K562 (cell line): ENCODE measurements at places on chromosomes 13 and 19.
A peak's percentile ranks its signal among the peaks of the same experiment; 100 is the strongest.

DNA sequence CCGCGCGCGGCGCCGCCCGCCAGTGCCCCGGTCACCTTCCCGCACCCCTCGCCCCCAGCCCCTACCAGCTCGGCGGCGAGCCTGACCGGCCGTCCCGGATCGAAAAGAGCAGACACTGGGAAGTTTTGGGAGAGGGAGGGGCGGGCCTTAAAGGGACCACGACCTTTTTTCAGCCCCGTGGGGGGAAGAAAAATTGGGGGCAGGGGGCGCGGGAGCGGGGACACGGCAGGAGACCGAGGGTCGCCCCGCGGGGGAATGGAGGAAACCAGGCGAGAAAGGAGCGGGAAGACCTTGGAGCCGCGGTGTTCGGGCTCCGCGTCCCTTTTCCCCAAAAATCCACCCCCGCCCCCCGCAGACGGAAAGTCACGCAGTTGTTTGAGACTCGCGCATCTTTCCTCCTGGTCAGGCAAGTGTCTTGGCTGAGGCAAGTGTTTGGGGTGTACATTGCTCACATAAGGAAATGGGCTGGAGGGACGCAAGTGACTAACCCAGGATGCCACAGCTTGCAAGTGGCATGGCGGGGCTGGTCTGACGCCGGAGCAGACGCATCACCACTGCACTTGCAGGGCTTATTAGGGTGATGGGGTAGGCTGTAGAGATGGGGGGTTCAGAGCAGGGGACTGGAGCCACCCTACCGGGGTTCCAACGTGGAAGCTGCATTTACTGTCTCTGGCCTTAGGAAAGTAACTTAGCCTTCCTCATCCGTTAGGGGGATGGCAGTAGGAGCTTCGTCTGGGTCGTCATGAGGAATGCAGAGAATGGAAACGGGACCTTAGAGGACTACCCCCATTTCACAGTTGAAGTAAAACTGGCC is 2.7 kb upstream of the HNRNPL start:
- DNase-seq, result peak; percentile 49

DNA sequence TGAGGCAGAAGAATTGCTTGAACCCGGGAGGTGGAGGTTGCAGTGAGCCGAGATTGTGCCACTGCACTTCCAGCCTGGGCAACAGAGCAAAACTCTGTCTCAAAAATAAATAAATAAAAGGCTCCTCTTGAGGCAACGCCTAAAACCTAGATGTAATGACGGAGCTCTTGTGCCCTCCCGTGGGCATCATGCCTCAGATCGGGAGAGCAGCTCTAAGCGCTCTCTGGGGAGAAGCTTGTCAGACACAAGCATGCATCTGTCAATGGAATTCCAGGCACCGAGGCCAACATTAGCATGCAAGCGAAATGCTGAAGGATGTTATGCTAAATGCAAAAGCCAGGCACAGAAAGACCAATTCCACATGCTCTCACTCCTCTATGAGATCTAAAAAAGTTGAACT is 45.6 kb upstream of the MRI1 start:
- no peak for DNase-seq

- DNase-seq, result no peak
These were observed 2.7 kb downstream of the LILRB5 start for GRCh38 chr19:54254195-54254906.

DNA sequence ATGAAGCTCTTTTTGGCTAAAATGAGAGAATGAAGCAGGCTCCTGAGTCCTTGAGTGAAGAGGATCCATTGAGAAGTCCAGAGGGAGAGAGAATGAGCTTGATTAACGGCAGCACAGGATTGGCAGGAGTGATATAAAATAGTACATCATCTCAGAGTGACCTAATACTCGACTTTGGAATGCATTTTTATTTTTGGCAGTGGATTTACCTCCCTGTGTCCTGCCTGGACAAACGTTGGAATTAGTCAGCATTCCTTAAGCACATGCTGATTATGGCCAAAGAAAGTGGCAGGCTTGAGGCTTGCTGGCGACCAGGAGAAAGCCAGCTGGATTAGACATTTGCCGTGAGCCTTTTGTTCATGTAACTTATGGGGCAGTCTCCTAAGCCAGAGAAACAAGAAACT is 22.9 kb downstream of the LRCH1 start:
- no peak for DNase-seq

- no peak for DNase-seq
These were observed 1008.1 kb upstream of the SLC10A2 start for GRCh38 chr13:104074326-104074725.

GRCh38 chr19:50167314-50167721 is 4.2 kb upstream of the IZUMO2 start:
- DNase-seq, result no peak
